Stimulated activated CD8-positive, alpha-beta memory T cell treated with anti-CD3 and anti-CD28 coated beads, Interleukin-15, amount 100 ng/mL, for 24 hours (primary cell): ENCODE measurements at places on chromosomes 2 and 18.

DNA sequence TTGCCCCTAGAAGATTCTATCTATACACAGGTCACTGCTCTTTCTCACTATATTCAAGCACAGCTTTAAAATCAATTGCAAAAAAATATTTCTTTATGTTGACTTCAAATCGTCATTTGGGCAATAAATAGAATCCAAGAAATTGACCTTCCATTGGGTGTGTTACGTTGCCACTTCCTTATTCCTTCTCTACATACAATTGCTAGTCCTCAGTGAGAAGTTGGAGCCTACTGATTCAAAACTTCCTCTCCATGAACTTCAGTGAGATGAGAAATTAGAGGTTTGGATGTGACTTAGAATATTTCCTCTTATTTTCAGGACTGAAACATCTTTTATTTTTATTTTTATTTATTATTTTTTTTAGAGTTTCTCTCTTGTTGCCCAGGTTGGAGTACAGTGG, 40.3 kb downstream of the PMAIP1 start:
- DNase-seq, result no peak

DNA sequence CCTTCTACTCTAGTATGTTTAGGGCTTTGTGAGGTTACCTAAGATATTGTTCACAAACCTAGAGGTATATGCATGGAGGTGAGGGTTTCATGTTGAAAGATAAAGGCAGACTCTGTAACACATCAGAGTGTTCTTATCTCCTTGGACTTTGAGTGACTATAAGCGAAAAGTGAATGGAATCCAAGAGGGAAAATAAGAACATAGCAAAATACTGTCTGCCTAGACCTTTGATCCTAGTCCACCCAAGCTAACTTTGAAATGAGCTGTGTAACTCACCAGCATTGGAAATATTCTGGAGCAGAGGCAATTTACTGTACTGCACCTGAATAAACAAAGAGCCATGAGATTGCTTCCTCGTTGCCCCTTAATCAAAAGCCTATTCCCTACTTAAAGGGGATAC, 28.2 kb upstream of the GALNT1 start:
- DNase-seq, result no peak

DNA sequence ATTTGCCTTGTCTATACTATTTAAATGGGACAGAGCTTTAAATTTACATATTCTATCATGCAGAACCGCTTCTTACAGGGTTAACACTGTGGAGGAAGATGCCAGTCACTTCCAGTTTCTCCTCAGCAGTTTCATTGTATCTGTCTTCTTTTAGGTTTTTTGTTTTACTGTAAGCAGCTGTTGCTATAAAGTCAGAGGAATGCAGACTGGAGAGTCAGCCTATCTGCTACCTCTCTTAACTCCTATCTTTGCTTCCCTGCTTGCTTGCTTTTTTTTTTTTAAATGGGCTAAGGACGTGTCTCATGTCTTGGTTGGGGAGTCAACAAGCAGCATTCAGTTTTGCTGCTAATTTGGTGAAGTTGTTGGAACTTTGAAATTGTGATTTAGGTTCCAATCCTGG, 8.9 kb downstream of the EPC2 start:
- no peak for DNase-seq

DNA sequence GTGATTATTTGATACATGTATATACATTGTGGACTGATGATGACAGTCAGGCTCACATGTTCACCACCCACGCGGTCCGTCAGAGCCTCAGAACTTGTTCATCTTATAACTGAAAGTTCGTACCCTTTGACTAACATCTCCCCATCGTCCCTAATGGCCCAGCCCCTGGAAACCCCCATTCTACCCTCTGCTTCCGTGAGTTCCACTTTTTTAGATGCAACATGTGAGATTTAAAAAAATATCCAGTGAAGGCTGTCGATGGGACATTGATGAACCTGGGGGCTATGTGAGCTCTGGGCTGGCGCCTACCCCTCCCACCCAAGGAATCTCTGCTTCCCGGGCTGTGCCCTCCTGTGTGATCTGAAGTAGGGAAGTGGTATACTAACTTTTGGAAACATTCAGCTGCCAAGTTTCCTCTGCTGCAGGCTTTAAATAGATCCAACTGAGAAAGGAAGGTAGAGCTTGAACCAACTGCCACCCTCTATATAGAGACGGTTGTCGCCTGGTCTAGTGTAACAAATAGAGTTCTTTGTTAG, 163.8 kb downstream of the FAM210A start:
- peak; percentile 51 for DNase-seq

GRCh38 chr2:132974467-132975095, 304.6 kb upstream of the LYPD1 start:
- no peak for DNase-seq

GRCh38 chr2:24123922-24124580, 782 bp downstream of the FAM228B start:
- no peak for DNase-seq

GRCh38 chr18:48913201-48913600, 37.6 kb downstream of the SMAD7 start:
- no peak for DNase-seq

DNA sequence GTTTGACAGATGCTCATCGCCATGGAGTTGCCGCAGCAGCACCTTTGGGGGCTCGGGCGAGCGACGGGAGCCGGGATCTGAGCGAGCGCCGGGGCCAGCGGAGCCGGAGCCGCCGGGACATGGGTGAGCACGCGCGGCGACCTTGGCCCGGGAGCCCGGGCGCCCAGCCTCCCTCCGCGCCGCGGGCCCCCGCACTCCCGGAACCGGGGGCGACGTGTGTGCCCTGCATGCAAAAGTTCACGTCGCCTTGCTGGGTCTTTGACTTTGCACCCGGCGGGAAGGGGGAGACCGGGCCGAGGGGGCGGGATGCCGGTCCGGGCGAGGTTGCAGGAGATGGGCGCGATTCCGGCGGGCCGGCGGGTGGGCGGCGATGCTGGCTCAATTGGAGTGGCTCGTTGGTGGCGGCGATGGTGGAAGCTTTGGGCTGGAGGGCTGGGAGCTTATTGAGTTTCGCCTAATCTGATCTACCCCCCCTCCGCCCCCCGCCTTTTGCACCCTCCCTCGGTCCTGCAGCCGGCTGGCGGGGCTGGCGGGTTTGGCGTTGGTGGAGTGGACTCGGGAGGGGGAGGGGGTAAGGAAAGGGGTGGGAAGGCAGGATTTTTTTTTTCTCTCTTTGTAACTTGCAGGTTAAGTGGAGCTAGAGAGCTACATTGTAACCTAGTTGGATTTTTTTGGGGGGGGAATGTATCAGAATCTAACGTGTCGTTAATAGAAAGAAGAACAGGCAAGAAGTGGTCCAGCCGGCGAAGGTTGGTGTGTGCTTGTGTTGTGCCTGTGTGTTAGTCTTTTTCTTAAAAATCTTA, at the start of gene SETBP1:
Gene SETBP1, plus strand, starts transcription at position 616 of the 803 bp plus-strand sequence. CDS start 20,459 bp downstream, outside the sequence.
- DNase-seq, result peak; percentile 10

- DNase-seq, result no peak
Observed at GRCh38 chr18:48607056-48607984, 68.5 kb downstream of the CTIF start.

DNA sequence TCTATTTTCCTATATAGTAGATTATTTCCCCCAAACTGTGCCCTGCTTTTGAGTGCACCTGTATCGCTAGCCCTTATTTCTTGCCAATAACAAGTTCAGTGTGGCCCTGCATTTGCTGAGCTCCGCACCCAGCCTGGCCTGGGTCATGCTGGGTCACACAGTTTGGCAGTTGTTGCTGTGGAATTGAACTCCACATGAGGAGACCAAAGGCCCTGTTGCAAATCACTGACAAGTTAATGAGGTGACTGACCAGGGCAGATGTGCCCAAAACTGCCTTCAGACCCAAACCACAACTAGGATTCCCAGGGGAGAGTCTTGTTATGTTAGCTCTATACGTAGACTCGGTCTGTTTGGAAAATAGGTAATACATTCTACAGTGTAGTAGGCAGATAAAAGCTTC, 31.0 kb downstream of the COL4A4 start:
- no peak for DNase-seq

DNA sequence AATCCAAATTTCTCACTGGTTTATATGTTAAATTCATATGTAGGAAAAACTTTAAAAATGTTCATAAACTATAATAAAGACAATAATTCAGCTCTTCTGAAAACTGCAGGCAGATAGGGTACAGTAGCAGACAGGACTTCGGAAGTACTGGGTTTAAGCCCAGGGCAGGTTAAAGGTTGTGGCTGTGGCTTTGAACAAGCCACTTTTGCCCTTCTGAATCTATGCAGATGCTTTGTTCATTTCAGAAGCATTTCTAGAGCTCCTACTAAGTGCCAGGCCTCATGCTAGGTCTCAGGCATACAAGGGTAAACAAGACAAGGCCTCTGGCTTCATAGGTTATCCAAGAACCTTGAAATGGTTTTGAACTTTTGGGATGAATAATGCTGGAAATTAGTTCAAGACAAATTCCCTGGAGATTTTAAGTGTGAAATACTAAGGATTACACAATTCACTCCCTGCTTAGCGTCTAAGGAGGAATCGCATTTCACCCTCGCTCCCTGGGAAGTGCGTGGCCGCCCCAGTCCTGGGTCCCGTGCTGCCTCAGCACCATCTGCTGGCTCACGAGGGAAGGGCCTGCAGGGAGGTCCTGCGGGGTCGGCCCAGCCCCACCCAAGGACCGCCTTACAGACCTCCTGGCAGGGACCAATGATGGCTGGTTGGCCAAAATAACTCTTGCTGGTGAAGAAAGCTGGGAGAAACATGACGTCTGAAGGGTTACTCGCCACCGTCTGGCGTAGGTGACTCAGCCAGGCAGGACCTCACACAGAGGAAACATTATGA, 67.7 kb upstream of the L3MBTL4 start:
- DNase-seq, result no peak

DNA sequence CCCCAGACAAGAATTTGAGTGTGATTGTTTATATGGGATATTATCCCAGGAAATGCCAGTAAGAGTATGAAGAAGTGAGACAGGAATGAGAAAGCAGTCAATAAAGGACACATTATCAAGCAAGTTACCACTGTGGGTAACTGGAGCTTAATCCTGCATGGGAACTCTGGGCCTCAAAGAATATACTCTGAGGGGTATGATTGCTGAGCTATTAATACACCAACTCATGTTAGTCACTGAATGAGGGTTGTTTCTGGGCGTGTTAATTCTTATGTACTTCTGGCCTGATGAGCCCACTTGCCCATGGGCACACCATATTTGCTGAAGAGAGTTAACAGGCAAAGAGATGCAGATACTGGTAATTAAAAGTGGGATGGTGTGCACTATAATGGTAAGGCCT, 26.6 kb upstream of the PAIP2B start:
- DNase-seq, result no peak

DNA sequence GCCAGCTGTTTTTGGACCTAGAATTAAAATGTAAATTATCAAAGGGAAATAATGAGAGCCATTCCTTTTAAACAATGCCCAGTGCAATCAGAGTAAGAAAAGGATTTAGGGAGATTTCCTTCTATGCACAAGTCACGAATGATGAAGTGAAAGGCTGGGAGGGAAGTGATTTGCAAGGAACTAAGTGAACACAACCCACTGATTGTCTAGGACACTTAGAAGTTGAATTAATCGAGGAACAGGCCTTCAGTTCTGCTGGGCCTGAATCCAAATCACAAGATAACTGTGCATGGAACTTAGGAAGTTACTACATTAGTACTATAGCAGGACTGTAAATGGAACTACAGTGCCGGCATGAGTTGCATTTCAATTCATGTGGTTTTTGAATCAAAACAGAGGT, 17.7 kb downstream of the MAP2 start:
- DNase-seq, result no peak

DNA sequence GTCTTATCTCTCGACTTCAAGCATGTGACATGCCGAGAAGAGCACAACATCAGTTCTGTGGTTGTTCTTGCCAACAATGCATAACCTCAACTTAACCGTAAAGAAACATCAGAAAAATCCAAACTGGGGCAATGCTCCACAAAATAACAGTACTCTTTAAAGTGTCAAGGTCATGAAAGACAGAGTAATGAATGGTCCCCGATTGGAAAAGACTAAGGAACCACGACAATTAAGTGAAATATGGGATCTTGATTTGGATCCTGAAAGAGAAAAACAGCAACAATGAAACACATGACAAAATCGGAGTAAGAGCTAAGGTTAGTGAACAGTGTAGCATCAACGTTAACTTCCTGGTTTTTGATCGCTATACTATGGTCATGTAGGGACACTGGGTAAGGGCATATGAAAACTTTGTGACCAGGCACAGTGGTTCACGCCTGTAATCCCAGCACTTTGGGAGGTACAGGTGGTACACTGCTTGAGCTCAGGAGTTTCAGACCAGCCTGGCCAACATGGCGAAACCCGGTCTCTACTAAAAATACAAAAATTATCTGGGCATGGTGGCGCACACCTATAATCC, 55.2 kb downstream of the UNC50 start:
- no peak for DNase-seq

DNA sequence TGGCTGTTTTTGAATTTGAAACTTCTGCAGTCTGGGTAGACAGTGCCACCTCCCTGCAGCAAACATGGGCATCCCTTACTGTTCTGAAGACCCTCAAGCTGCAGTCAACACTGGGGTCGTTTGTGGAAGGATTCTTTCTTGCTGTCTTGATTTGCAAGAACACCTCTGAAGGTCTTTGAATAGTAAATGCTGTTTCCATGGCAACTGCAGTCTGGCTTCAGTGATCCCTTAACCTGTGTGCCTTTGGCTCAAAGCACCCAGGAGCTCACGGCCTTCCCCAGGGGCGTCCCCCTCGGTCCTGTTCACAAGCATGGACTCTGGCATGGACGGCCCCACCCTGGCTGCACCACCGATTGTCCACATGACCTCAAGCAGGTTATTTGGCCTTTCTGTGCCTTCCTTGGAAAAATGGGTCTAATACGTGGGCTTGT, 38.3 kb downstream of the LRRFIP1 start:
- no peak for DNase-seq

- DNase-seq, result no peak
Observed at GRCh38 chr2:135164431-135164830, 112.3 kb downstream of the RAB3GAP1 start.

DNA sequence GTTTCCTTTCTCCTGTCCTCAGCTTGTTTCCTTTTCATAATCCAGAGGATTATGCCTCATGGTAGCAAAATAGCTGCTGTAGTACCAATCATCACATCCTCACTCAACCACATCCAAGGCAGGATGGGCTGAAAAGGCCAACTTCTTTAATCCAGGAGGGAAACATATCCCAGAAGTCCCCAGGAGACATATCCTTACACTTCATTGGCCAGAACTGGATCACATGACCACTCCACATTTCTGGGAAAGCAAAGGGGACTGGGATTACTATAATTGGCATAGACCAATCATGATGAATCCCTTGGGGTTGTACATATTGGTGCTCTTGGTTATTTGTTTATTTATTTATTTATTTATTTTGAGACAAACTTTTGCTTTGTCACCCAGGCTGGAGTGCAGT, 54.0 kb upstream of the LYPD6B start:
- no peak for DNase-seq

- no peak for DNase-seq
Observed at GRCh38 chr2:236662231-236663185, 92.9 kb downstream of the ACKR3 start.
